Muscle of leg (tissue), 16 donors: ENCODE measurements at places on chromosomes 2 and 18. TPM values are rescaled to one million over a fixed set of nuclear protein-coding genes. Genes with fewer than 3 reads are reported as not detected.
A peak's percentile ranks its signal among the peaks of the same experiment; 100 is the strongest.

DNA sequence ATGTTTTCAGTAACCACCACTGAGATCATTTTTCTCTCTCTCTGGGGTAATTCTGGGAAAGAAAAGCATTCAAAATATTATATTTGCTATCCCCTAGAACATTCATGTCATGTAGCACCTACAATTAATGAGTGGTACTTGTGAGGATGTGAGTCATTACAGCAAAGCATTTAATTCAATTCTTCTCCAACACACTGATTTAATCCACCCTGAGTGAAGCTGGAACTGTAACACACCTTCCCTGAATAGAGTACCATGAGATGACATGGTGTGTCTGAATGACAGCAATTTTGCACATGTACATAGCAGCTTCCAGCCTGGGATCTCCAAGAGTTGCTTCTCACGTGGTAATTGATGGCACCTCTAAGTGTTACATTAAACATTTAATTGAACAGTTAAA, 207.1 kb upstream of the SLC14A2 start:
- no peak for DNase-seq

DNA sequence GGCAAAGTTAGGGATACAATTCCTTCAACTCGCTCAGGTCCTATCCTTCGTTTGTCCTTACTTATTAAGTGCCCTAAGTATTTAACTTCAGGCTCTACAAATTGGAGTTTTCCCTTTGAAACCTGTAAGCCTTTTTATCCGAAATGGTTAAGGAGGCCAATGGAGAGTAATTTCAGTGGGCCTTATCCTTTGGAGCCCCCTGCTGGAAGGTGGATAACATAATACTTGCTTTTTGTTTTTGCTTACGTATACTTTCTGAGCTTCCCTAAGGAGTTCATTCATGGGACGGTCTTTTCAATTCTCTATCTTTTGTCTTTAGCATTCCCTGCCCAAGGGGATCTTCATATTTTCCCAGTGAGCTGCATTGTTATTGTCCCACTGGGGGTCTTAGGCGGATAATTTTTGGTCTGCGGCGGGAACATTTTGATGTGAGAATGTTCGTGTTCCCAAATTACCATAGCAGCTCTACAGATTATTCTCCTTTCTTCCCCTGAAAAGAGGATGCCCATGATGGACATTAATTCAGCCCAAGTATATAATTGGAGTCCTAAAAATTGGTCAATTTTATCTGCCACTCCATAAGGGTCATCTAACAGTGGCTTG, 34.4 kb upstream of the TRAPPC8 start:
- DNase-seq, result peak; percentile 24

- DNase-seq, result peak; percentile 95
Measured at GRCh38 chr2:62471816-62472215, 34.2 kb downstream of the TMEM17 start.

DNA sequence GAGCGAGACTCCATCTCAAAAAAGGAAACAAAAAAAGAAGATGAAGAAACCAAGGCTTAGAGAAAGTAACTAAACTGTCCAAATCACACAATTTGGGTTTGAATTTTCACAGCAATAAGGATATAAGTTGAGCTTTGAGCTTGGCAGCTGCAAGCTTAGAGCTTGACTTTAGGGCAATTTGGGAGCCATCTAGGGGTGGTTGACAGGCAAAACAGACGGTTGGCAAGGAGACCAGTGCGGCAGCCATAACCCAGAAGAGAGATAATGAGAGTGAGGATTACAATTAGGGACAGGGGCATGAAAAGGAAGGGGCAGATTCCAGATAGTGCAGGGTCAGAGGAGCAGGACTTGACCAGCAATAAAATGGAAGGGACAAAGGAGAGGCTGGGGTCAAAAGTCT, 382.2 kb upstream of the HNRNPA3 start:
- no peak for DNase-seq

GRCh38 chr18:9403795-9404564, 69.4 kb downstream of the TWSG1 start:
- no peak for DNase-seq

GRCh38 chr2:124254621-124255020, 229.5 kb downstream of the CNTNAP5 start:
- DNase-seq, result no peak

DNA sequence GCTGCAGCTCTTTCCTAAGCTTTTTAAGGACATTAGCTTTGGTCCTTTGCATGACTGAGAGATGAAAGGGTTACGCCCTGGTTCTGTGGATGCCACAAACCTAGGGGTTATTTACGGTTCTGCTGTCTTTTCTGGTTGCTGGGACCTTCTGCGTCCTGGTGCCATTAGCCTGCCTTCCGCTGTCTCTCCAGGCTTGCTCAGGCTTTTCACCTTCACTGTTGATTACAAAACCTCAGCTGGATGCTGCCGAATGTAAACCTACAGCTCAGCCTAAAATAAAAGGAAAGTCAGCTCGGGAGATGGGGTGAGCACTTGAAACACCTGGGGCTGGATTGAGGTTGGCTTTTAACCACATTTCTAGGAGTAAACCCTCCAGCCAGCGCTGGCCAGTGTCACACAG, 130.9 kb upstream of the ARHGAP28 start:
- DNase-seq, result no peak

Gene CAPN13
- polyA plus RNA-seq, result 0.05 TPM

Gene C1GALT1C1L
- 1.2 TPM for polyA plus RNA-seq

Gene CERKL
- polyA plus RNA-seq, result 9.8 TPM
